ENCODE measurements at places on chromosomes 16 and 17.
A peak's percentile ranks its signal among the peaks of the same experiment; 100 is the strongest.

- no peak for DNase-seq
Measured at GRCh38 chr16:14559809-14560241, 70.2 kb downstream of the PARN start.

DNA sequence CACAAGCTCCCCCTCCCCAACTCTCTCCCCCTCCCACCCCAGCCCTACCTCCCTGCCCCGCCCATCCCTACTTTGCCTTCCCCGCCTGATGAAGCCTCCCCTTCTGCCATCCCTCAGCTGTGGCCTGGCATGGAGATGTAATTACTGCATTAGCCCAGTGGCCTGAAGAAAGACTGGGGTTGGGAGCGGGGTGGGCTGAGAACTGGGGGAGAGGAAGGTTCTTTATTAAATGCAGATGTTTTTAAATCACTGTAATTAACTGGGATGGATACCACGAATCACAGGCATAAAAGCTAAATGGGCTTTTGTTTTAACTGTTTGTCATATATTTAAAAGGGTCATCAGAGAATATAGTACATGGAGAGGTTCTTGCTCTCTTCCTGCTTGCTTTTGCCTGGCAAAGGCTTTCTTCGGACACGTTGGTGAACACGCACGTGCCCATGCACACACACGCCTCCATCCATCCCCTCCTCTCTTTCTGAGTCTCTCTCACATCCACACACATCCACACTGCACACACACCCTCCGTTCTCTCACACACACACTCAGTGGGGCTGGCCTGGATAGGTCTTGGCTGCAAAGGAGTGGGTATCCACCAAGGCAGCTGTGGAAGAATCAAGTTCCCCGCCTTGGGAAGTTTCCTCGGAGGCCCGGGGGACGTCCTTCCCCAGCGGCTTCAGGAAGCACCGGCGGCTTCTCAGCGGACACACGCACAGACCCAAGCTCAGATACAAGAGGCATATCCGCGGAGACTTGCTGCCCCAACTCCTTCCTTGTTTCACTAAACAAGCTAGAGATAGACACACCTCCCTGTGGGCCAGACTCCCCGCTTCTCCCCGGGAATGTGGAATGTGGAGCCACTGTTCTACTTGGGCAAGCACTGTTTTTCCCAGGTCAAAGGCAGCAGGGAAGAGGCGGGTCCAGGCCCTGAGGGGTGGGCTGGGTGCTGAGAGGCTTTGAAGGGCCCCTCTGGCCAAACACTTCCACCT, 27.4 kb upstream of the TNRC6C start:
- no peak for DNase-seq

DNA sequence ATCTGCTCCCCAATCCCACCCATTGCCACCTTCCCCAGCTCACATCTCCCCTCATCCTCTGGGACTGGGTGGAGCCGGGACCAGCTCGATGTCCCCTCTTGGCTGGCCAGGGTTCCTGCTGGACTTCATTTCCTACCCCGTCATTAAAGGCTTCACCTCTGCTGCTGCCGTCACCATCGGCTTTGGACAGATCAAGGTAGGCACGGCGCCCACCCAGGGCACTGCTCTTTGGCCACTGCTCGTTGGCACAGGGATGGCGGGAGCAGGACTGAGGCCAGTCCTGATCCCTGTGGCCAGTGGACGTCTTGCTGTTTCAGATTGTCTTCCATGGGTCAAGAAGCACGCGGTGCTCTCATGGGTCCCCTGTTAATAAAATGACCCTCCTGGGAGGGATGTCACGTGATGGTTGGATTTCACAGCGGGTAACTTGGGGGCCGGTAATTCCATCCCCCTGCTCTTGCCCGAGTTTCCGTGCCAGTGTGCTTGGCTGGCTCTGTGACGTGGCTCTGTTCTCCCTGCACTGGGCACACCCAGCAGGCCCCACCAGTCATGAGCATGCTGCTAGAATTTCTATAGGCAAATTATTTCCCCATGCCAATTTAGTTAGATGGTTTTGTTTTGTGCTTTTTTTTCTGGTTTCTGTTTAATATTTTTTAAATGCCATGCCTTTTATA, 3.1 kb downstream of the SLC26A11 start:
- DNase-seq, result no peak

- peak; percentile 78 for DNase-seq
Measured at GRCh38 chr17:63634163-63634562, 11.9 kb downstream of the MAP3K3 start.

DNA sequence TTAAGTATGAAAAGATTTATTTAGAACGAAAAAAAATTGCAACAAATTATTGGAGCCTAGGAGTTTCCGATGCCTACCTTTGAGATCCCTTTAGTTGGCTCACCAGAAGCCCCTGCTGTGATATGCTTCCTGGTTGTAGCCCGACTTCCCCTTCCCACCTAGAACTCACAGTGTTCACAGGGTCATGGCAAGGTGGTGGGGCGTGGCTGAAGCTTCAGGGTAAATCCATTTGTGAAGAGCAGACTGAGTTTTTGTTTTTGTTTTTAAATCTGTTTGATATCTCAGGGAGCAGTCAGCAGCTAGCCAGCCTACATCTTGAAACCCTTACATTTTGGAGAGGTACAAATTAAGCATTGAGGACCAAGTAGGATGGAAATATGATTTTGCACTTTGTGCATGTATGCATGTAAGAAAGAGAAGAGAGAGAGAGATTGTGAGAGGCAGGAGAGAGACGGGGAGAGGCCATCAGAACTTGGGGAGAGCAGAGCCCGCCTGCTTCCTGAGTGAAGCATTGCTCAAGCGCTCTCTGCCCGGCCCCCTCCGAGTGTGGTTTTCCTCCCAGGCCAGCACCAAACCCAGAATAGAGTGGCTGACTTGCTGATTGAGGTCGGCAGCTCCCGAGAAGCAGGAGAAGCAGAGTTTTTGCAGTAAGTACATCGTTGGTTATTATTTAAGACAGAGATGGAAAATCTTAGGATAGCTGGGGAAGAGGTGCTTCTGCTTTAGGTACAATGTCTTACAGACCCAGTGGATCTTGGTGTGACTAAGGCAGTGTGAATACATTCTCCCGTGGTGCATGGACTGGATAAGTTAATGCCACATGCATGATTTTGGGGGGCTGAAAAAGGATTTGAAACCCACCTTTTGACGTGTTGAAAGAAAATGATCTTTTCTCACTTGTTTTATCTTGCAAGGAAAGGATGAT, 64.2 kb downstream of the SPECC1 start:
- no peak for DNase-seq

GRCh38 chr16:2003827-2004641, 5.6 kb downstream of the ZNF598 start:
- DNase-seq, result peak; percentile 98

DNA sequence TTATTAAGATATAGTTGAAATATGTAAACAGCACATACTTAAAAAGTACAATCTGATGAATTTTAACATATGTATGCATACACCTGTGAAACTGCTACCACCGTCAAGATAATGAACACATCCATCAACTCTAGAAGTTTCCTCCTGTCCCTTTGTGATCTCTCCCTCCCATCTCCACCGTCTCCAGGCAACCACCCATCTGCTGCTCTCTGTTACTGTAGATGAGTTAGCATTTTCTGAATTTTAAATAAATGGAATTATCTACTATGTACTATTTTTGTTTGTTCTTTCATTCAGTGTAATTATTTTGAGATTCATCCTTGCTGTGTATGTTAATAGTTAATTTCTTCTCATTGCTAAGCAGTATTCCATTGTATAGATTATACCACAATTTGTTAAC, 40.2 kb upstream of the SMPD3 start:
- DNase-seq, result no peak

- DNase-seq, result peak; percentile 87
Measured at GRCh38 chr17:35969558-35970380, 11.5 kb downstream of the CCL16 start.

- DNase-seq, result peak; percentile 6
Measured at GRCh38 chr17:31907342-31907962, 5.9 kb upstream of the UTP6 start.

DNA sequence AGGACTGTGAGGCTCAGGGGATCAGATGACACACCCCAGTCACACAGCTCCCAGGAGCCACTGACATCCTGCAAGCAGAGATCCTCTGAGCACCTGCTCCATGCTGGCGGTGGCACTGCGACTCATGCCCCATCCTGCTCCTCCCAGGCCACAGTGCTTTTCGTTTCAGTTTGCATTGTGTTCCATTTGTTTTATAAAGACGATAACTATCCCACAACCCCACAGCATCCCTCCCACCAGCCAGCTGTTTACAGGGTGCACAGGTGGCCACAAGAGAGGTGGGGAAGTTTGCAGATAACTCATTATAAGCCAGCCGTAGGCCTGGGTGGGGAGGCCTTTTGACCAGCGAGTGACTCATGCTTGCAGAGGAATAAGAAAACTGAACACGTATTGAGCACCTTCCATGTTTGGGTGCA, 28.2 kb downstream of the BCO1 start:
- DNase-seq, result no peak
